ENCODE measurements at places on chromosomes 13 and 19. TPM values are rescaled to one million over a fixed set of nuclear protein-coding genes. Genes with fewer than 3 reads are reported as not detected.

GRCh38 chr19:11338121-11338520 lies 1.3 kb downstream of the RAB3D start:
- DNase-seq = no peak

N4BP2L1 gene
- total RNA-seq = 15.0 TPM

LYPD3 gene
- total RNA-seq = 15.0 TPM

ATF5 gene
- 35.5 TPM for total RNA-seq

DNA sequence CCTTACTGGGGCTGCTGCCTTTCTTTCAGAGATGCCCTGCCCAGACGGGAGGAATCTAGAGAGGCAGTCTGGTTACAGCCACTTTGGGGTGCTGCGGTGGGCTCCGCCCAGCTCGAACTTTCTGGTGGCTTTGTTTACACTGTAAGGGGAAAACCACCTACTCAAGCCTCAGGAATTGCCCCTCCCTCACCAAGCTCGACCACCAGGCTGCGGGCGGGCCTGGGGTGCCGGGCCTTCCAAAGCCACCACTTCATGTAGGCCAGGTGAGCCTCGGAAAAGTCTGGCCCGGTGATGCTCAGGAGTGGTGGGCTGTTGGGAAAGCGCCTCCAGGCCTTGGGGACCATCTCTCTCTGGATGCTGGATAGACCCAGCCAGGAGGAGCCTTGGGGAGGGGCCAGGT lies 218.6 kb downstream of the MTUS2 start:
- no peak for DNase-seq

- DNase-seq = no peak
These were observed 598.1 kb downstream of the TBC1D4 start for GRCh38 chr13:74883834-74884233.

- DNase-seq = no peak
These were observed 2.0 kb downstream of the POU2F2 start for GRCh38 chr19:42130254-42130573.

DNA sequence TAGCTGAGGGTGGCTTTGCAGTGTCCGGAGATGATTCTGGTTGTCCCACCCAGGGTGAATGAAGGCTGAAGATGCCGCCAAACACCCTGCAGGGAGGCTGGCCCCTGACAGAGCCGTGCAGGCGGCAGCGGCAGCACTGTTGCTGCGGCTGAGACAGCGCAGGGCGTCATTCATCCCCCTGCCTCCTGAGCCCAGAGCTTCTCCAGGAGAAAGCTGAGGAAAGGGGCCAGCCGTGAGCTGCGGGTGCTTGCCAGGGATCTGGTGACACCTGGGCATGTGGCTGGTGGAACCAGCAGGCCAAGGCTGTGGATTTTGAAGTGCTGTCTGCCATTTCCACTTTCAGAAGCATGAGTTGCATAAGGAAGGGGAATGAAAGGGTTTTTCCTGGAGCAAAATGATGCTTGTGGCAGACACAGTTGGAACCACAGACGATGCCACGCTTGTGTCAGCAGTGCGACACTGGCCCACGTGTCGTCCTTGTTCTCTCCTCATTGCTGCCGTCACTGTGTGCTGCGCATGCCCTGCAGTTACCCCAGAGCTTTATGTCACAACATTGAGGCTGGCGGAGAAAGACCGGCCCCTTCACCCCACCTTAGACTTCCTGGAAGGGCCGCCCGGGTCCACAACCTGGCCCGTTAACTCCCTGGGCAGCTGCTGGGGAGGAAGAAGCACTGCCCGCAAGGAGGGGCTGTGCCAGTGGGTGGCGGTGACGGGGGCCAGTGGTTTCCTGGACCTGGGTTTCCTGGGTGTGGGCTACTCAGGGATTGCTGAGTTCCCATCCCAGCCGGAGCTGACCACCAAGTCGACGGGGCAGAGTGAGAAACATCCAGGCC lies 22.7 kb downstream of the TFDP1 start:
- no peak for DNase-seq

GRCh38 chr13:29664591-29664990 lies 69.1 kb upstream of the SLC7A1 start:
- no peak for DNase-seq

LIM2 gene
- not detected for total RNA-seq

ZNF429 gene
- 28.3 TPM for total RNA-seq

DNA sequence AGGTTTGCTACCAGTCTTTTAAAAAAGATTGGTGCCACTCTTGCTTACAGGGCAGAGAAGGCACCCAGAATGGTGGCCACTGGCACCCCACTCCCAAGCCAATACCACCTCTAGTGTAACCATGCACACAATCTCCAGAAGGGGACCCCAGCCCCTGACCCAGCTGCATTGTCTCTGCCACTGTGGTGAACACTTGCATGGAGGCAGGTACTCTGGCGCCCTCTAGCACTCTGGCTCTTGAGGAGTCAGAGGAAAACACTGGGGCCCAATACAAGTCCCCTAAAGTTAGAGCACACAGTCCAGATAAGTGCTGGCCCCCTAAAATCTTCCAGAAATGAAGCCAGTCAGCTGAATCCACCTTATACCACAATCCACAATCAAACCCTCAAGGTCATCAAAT lies 6.0 kb downstream of the ERVV-1 start:
- no peak for DNase-seq

DNA sequence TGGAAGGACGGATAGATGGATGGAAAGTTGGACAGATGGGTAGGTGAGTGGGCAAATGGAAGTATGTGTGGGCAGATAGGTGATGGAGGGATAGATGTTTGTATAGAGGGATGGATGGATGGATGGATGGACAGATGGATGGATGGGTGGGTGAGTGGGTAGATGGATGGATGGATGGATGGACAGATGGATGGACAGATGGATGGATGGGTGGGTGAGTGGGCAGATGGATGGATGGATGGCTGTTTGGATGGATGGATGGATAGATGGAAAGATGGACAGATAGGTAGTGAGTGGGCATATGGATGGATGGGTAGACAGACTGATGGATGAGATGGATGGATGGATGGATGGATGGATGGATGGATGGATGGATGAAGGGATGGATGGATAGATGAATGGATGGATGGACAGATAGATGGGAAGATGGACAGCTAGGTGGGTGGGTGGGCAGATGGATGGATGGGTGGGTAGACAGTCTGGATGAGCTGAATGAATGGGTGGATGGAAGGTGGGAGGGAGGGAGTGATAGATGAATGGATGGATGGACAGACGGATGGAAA lies 74.9 kb upstream of the KCTD15 start:
- DNase-seq = no peak

PRKACA gene
- total RNA-seq = 89.3 TPM

KLK5 gene
- total RNA-seq = not detected

TINCR gene
- 5.8 TPM for total RNA-seq

- DNase-seq = no peak
These were observed 2.6 kb downstream of the FGF9 start for GRCh38 chr13:21673539-21673788.

CLASRP gene
- total RNA-seq = 128 TPM

- no peak for DNase-seq
These were observed 27.9 kb upstream of the ONECUT3 start for GRCh38 chr19:1725100-1726064.

RFX1 gene
- 16.4 TPM for total RNA-seq

DNA sequence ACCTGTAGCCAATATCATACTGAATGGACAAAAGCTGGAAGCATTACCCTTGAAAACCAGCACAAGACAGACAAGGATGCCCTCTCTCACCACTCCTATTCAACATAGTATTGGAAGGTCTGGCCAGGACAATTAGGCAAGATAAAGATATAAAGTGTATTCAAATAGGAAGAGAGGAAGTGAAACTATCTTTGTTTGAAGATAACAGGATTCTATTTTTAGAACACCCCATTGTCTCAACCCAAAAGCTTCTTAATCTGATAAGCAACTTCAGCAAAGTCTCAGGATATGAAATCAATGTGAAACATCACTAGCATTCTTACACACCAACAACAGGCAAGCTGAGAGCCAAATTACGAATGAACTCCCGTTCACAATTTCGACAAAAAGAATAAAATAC lies 17.8 kb upstream of the CCNA1 start:
- DNase-seq = no peak

All from ureter (tissue), 1 donor.